Fibroblast of villous mesenchyme (primary cell): ENCODE measurements at places on chromosomes 2 and 18.
A peak's percentile ranks its signal among the peaks of the same experiment; 100 is the strongest.

DNA sequence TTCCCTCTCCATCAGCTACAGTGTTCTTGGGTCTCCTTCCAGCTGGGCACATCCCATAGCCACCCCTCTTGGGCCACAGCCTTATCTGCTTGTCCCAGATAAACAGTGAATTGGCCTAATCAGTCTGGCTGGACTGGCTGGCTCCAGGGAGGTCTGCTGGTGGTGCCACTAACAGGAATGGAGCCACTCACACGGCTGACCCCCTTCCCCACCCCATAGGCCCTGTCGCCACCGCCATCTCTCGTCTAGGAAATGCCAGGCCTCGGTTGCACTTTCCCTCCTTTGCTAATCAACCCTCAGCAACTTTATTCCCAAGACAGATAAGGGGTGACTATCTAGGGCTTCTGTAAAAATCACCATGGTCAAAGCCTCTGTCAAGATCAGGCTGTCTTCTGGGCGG lies 23.0 kb upstream of the TNP1 start:
- DNase-seq, result no peak

DNA sequence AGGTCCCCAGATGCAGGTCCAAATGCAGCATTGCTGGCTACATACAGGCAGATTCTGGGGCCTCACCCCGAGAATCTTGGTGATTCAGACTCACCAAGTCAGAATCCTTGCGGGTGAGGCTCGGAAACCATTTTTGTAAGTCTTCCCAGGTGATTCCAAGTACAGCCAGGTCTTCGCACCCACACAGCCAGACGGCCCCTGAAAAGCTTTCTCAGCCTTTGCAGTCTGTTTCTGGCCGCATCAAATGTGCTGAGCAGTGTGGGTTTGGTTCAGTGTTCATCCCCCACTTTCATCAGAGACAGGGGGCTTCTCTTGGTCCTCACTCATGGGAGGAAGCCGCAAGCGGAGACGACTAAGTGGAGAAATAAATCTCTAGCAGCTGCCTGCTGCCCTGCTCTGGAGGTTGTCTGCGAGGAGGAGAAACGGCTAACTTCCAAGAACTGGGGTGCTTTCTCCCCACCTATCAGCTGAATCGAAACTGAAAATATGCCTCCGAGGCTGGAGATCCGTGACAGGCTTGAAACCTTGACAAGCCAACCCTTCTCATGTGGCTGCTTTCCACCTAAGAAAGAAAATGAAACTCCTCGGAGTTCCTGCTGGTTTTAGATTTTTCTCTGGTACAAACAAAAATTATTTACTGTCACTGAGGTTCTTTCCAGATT lies 8.9 kb upstream of the TMEM185B start:
- peak; percentile 75 for DNase-seq

DNA sequence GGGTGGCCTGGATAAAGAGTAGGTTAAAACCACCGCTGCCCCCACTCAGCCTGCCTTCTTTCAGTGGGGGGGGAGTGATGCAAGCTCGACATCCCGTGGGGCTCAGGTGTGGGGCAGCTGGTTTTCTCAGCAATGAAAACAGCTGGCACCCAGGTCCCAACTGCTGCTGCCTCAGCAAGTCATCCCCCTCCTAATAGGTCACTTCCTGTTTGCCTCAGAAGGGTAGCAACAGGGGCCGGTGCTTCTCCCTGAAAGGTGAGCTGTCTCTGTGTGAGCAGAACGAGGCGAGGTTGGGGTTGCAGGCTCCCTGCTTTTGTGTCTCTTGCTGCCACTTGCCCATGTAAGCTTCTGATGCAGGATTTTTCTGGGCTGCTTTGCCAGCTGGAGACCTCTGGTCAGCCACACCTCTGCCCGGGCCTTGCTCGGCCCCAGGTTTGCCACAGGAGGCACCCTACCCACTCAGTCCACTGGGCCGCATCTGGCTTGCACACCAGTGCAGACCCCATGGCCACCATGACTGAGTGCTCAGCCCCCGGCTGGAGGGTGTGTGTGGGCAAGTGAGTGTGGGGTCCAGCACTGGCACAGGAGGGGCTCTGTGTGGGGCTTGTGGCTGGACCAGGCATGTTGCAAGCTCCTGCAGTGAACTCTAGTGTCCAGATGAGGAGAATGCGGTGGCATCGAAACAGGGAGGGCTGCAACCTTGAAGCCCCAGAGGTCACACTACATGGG lies 11.5 kb upstream of the ASB1 start:
- DNase-seq, result no peak

GRCh38 chr2:180733330-180733729 lies 247.1 kb upstream of the UBE2E3 start:
- DNase-seq, result no peak

DNA sequence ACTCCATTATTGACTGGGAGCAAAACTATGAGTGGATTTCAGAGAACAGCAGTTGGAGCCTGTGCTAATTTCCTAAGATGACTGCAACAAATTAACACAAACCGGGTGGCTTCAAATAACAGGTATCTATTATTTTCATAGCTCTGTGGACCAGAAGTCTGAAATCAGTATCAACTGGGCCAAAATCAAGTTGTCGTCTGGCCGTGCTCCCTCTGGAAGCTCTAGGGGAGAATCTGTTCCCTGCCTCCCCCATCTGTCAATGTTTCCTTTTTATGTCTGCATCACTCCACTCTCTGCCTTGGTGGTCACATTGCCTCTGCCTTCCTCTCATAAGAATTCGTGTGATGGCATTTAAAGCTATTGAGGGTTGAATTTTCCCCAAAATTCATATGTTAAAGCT lies 269.8 kb downstream of the TMX3 start:
- DNase-seq, result no peak

DNA sequence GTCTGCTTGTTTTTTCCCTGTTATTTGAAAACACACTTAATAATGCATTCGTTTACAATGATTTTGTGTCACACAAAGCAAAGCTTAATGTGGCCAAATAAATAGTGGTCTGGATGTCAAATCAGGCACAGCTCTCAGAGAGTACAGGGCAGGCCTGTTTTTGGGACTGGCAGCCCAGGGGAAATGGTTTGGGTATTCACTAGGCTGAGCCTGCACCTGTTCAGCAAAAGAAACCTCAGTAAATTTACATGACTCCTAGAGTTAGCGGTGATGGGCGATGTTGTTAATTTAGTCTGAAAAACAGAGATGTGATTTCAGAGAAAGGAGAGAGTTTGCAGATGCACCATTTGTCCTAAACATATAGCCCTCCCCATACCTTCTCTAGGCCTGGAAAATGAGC lies 197.1 kb downstream of the ALK start:
- no peak for DNase-seq

- no peak for DNase-seq
These were observed 310.2 kb upstream of the FIGN start for GRCh38 chr2:164046040-164046439.

- no peak for DNase-seq
These were observed 139.4 kb upstream of the HAAO start for GRCh38 chr2:42931818-42932195.

- DNase-seq, result no peak
These were observed 90.7 kb upstream of the KLHL29 start for GRCh38 chr2:23294238-23294637.

- peak; percentile 68 for DNase-seq
These were observed 140.6 kb downstream of the PID1 start for GRCh38 chr2:229130522-229130921.

- no peak for DNase-seq
These were observed 39.4 kb upstream of the ZNF638 start for GRCh38 chr2:71292159-71292558.

DNA sequence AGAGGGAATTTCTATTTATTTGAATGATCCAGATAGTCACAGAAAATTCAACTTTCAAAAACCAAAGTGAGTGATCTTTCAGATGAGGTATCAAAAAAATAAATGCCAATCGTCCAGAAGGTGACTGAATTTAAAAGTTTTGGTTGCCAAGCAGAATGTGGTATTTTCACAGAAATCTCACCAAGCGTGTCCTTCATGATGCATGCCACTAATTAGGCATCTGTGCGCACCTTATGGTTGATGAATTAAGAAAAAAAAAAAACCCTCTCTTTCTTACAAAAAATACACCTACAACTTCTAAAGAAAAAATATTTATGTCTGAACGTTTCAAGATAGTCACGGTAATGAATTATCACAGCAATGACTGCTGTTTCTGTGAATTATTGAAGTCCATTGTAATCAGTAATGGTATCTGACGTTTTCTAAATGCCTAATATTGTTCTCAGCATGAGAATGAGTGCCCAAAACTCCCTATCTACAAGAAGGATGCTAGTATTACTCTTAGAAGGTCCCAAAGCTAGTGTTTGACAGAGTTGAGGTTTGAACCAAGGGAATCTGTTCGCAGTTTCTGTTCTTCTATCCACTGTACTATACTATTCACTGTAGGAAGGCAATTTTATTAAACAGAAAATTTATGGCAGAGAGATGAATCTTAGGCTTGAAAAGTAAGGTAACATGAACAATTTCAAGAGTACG lies 219.6 kb upstream of the NETO1 start:
- no peak for DNase-seq
